ENCODE measurements at places on chromosomes 16 and 17.
A peak's percentile ranks its signal among the peaks of the same experiment; 100 is the strongest.

GRCh38 chr17:83192161-83192788 lies 112.9 kb downstream of the METRNL start:
- DNase-seq: no peak

- no peak for DNase-seq
These were observed 54.8 kb upstream of the DHX40 start for GRCh38 chr17:59510611-59511010.

GRCh38 chr17:82400830-82401229 lies 17.3 kb upstream of the HEXD start:
- peak; percentile 28 for DNase-seq

DNA sequence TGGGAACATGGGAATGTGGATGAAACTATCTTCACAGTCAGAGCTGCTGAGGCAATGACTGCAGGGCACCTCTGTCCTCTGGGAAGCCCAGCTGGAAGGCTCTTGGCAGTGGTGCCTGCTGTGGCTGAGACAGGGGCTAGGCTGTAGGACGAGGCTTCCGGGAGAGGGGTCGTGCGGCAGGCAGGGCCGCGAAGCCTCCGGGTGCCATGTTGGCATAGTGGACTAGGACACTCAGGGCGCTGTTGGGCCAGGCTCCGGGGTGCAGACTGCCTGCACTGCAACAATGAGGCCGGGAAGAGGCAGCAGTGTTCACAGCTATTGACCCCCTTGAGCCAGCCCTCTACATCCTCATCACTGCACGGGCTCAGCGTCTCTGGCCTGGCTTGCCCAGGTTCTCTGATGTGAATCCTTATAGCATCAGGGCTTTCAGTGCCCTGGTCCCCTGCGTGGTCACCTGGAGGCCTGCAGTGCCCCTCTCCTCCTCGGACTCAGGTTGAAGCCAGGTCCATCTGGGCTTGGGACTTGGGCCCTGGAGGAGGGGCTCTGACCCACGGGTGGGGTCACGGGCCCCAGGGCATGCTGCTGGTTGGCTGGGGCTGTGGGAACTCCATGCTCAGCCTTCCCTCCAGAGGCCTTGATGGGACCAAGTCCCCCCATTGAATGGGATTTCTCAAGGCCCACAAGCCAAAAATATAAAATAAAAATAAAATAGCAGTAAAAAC lies 91.6 kb downstream of the TNFRSF13B start:
- no peak for DNase-seq

- no peak for DNase-seq
These were observed 19.3 kb downstream of the HSF5 start for GRCh38 chr17:58468944-58469343.

DNA sequence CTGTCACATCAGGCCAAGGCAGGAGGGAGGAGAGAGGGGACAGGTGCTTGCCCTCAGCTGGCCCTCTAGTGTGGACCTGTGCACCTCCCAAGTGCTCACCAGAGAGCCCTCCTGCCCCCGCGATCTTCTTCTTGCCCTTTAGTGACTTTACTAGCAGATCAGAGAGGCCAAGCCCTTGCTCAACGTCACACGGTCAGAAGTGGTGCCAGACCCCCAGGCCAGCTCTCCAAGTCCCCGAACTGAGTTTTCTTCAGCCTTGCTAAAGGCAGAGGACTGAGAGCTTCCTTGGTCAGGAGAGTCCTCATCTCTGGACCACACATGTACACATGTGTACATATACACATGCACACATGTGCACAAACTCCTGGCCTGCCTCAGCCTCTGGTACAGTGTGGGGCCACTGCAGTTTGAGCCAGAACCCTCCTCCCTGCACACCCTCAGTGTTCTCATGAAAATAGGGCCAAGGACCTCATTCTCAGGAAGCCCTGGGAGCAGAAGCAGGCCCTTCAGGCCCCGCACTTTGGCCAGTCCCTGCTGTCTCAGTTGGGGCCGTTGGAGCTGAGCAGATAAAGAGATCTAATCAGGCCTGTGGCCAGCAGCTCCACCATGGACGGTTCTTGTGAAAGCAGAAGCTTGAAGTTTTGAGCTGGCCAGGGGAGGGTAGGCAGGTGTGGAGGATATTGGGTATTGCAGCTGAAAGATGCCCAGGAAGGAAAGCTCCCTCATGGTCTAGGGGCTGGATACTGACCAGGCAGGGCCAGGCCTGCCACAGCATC lies 7.4 kb upstream of the EPX start:
- no peak for DNase-seq

GRCh38 chr16:2366660-2367309 lies 26.3 kb upstream of the ABCA3 start:
- DNase-seq: no peak

DNA sequence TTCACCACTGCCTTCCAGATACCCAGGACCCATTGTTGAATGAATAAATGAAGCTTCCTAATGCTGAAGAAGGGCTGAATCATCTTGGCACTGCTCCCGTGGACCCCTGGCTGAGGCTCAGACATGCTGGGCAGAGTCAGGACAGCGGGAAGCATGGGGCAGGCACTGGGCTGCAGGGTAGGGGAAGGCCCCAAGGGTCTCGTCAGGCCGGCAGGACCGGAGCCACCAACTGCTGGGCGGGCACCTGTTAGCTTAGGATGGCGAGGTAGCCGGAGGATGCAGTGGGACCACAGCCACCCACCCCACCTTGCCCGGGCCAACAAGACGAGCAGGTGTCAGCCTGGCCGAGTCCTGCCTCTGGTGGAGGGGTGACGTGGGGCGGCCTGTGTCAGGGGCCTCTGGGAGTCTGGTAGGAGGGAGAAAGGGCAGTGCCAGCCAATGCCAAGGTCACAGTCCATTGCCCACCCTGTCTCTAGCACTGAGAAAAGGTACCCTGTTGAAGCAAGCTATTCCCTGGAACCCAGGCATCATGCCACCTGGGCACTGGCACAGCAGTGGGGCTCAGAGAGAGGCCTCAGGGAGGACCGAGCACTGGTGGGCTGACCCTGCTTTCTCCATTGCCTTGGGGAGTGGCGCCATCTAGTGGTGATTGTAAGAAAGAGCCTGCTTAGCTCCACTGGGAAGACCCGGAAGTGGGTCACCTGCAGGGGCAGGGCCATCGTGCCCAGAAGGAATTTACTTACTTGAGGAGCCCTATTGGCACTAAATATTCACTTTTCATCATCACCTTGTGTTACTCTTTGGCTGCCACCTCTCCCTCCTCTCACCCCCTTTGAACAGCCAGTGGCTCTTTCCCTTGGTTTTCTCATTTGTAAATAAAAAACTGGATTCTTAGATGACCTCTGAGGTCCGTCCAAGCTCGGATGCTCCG lies 3.0 kb upstream of the DLX3 start:
- DNase-seq: peak; percentile 72

- no peak for DNase-seq
These were observed 6.0 kb upstream of the CDR2L start for GRCh38 chr17:74981318-74981978.

GRCh38 chr17:80948976-80949450 lies 42.6 kb upstream of the CHMP6 start:
- no peak for DNase-seq

- DNase-seq: no peak
These were observed 30.7 kb upstream of the CCNF start for GRCh38 chr16:2398520-2398919.

DNA sequence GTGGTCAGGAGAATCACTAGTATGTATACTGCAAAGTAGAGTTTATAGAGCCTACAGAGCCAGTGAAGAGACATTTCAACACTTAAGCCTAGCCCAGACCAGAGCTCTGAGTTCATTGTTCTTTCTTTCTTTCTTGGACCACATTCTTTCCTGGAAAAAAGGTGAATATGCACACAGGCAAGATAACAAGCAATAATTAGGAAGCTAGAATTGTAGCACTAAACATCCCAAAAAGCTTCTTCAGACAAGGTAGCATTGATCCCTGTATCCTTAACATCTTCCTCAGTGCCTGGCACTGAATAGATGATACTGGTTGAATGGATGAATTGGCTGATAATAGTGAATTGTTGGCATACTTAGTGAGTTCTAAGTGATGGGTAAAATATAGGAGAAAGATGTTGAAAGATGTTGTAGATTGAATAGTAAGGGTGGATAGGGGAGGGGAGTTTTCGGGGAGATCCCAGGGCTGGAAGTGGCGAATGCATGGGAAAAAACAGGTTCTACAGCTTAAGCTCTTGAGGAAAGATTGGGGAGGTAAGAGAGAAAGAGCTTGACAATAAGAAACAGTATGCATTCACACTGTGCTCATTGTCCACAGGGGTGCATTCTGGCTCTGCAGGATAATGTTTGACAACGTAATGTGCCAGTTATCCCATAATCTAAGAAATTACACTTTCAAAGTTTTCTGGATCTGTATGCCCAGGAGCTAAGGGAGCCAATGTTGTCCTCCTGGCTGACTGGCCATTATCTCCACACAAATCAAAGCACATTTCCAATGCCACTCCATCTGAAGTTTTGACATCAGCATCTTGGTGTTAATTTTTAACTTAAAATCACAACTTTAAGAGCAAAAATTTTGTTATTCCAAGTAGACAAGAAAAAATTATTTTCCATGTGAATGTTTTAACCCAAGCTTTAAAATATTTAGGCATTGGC lies 35.6 kb downstream of the TUBD1 start:
- no peak for DNase-seq

- DNase-seq: no peak
These were observed 73.7 kb downstream of the TNRC6C start for GRCh38 chr17:78032166-78032565.

GRCh38 chr17:37299257-37299980 lies 76.4 kb upstream of the C17orf78 start:
- DNase-seq: no peak

GRCh38 chr16:86245351-86245750 lies 265.0 kb upstream of the FOXF1 start:
- no peak for DNase-seq

- DNase-seq: no peak
These were observed 191.6 kb downstream of the WWOX start for GRCh38 chr16:78290872-78291591.

GRCh38 chr17:75897160-75898019 lies 639 bp upstream of the TRIM65 start:
- no peak for DNase-seq

DNA sequence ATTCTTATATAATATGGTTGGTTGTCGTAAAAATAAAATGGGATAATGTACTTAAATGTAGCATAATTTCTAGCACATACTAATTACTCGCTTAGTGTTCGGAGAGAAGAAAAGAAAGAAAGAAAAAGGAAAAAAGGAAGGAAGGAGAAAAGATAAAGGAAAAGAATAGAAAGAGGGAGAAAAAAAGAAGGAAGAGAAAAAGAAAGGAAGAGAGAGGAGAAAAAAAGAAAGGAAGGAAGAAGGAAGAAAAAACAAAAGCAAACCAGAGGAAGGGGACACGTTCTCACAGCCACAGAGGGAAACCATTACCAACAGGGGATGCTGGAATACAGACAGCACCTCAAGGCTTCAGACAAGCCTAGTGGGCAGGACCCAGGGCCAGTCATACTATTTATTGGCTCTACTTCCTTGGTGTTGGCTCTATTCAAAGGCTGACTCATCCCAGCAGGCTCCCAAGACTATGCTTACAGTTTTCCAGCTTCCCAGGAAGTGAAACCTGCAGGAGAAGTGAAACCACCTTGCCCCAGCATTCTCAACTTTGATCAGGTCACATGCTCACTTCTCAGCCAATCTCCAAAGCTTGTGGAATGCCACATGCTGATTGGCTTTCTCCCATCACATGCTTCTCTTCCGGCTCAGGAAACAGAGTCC lies 273.5 kb upstream of the IRX5 start:
- DNase-seq: no peak

DNA sequence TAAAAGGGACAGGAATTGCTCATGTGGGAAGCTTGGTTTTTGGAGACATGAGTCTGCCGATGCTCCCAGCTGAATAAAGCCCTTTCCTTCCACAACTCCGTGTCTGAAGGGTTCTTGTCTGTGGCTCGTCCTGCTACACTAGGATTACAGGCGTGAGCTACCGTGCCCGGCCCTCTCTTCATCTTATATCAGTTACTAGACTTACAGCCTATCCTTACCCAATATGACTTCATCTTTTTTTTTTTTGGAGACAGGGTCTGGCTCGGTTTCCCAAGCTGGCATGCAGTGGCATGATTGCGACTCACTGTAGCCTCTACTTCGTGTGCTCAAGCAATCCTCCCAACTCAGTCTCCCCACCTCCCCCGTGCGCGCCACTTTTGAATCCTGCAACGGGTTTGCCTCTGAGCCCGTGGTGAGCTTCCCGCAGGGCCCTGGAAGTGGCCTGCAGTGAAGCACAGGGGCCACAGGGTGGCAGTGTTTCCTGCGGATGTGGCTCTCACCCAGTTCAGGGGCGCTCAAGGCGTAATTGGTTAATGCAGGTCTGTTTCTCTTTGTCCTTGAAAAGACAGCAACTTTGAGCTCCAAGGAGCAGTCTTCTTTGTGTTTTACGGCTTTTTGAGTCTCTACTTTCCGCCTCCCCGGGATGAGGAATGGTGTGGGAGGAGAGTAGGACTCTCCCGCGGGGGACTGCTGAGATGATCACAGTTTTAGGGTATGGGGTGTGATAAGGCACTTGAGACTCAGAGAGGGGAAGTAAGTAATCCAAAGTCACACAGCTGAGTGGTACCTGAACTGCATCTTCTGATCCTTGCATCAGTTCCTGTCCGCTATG lies 22.7 kb upstream of the GPRC5B start:
- peak; percentile 62 for DNase-seq

- DNase-seq: no peak
These were observed 39.2 kb upstream of the FAM20A start for GRCh38 chr17:68640242-68640989.

All from stimulated activated CD4-positive, alpha-beta T cell treated with anti-CD3 and anti-CD28 coated beads, Interleukin-12 subunit alpha, Interleukin-12 subunit beta, amount 100 ng/mL, for 4 hours (primary cell).